ENCODE measurements at places on chromosomes 4 and X.

DNA sequence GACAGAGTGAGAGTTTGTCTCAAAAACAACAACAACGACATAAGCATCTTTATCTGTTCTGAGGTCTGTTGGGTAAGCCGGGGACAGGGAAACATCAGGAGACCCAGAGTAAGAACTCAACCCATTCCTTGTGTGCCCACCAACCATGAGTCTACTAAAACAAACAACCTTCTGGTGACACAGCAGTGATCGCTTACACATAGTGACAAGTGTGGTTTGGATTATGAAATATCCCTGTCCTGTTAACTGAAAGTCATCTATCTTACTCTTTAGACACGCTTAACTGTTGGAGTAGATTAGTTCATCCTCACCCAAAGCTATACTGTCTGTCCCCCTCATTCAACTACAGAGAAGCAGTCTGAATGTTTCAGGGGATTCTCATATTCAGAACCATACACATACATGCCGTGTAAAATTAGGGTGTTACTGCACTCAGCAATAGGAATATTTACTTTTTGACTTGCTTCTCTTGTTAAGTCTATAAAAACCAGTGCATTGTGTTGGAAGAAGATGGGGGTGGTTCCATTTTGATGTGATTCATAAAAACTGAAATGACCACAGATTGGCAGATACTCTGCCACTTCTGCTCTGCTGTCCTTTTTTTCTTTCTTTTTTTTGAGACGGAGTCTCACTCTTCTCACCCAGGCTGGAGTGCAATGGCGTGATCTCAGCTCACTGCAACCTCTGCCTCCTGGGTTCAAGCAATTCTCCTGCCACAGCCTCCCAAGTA lies 27.4 kb downstream of the PHKA2 start:
- no peak for DNase-seq

- no peak for DNase-seq
Observed at GRCh38 chr4:129355031-129355430, 259.1 kb downstream of the C4orf33 start.

DNA sequence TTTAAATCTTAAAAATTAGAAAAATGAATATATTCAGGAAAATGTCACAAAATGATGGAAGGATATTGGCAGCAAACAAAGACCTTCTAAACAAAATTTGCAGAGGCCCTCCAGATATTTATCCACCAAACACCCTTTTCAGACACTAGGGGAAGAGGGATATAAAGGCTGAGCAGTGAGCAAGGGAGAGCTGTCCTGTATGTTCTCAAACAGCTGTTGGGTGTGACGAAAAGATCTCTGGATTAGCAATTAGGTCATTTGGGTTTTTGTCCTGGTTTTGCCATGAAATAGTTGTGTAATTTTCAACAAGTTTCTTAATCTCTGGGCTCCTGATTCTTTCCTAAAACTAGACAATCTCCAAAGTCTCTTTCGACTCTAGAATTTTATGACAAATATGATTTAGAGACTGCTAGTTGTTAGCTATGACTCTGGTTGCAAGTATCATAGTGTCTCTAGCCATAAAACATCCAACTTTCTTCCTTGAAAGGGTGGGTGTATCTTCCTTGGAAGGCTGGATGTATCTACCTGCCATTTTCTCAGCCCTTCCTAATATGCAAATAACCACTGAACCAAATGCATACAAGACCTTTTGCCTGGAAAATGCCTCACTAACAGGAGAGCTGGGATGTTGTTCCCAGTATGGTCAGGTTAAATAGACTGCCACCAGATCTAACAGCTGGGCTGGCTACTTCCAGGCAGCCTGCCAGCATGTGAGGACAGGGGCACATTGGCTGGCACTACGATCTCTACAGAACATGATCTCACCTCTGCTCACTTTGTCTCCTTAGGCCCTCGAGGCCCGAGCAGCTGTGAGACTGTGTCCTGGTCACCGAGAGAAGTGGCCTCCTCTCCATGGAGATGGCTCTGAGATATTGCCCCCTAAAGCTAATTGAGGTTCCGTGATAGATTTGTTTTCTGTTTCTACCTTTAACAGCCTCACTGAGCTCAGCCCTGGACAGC lies 225.5 kb upstream of the JADE1 start:
- DNase-seq, result no peak

DNA sequence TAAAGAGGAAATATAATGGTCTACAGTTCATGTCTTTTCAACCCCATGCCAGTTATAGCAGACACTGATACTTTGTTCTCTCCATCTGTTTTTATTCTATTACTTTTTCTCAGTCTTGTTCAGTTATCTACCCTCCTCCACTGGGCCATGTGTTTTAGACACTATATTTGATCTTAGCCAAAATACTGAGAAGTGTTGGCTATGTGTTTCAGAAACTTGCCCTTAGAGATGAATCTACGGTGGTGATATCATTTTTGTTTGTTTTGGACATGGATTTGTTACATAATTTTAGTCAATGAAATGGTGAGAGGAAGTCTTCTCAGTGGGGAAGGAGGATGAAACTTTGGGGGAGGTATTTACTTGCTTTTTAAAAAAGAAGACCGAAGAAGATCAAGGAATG lies 211.5 kb upstream of the DDX53 start:
- DNase-seq, result no peak

DNA sequence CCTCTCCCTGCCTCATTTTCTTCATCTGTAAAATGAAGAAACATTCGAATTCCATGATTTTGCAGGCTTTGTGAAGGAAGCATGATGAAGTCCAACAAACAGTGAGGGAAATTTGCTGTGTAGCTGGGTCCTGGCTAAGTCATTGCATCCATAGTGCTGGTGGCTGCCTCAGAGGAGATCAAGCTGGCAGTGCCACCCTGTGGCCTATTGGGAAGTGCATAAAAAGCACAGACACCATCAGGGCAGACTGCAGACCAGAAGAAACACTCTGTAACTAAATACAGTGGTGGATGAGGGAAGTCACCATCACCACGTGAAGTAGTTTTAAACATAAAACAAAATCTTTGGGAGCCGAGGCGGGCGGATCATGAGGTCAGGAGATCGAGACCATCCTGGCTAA lies 40.7 kb upstream of the DDX3X start:
- no peak for DNase-seq

DNA sequence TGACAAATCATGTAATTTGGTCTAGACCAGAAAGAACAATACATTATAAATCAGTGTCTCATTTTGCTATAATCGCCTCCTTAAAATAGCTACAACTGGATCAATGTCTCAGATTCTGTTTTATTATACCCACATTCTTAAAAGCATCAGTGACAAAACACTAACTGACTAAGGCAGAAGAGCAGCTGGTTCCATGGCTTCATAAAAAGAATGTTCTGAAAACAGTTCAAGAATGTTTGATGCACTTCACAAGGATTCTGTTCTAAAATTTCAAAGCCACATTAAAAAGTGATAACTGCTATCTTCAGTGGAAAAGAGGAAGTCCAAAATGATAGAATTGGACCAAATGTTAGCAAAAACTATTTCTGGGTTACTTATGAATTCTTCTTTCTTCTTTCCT lies 69.8 kb downstream of the COL25A1 start:
- DNase-seq, result peak; percentile 9

GRCh38 chrX:16524316-16524715 lies 125.6 kb upstream of the S100G start:
- DNase-seq, result peak; percentile 1

DNA sequence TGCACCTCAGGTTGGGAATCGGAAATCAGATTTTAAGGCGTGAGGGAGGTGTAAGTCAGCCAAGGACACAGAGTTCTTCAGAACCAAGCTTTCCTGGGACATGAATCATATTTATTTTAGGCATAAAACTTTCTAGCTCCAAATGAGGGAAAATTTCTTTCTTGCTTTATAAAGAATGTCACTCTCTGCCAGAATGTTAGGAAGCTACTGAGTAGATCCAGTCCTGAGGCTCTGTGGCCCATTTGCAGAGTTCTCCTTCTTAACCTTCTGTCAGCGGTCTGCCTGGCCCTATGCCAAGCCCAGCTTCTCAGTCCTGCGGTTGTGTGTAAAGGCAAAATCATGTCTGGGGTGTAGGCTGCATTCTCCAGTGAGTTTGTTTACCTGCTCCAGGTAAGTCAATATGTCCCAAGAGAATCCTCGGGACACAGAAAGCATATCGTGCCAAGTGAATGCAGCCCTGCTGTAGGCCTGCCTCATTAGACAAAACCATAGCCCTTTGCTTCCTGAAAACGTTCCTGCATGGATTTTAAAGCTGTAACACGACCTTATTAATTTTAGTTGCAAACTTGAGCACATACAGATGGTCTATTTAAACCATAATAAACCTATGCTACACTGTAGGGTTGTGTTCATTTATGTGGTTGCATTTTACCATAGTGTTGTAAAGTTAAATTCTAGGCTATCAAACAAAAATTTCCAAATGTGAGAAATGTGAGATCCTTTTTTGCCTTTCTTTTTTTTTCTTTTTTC lies 29.2 kb upstream of the CCNI start:
- peak; percentile 32 for DNase-seq

- no peak for DNase-seq
Observed at GRCh38 chr4:12186526-12186925, 757.8 kb upstream of the HS3ST1 start.

- no peak for DNase-seq
Observed at GRCh38 chrX:10783451-10783995, 163.1 kb upstream of the MID1 start.

- DNase-seq, result peak; percentile 8
Observed at GRCh38 chrX:119573840-119574393, 446 bp upstream of the UBE2A start.

GRCh38 chr4:120466429-120466828 lies 399.8 kb upstream of the MAD2L1 start:
- no peak for DNase-seq

- DNase-seq, result peak; percentile 29
Observed at GRCh38 chrX:147565237-147565636, 346.5 kb upstream of the FMR1 start.

DNA sequence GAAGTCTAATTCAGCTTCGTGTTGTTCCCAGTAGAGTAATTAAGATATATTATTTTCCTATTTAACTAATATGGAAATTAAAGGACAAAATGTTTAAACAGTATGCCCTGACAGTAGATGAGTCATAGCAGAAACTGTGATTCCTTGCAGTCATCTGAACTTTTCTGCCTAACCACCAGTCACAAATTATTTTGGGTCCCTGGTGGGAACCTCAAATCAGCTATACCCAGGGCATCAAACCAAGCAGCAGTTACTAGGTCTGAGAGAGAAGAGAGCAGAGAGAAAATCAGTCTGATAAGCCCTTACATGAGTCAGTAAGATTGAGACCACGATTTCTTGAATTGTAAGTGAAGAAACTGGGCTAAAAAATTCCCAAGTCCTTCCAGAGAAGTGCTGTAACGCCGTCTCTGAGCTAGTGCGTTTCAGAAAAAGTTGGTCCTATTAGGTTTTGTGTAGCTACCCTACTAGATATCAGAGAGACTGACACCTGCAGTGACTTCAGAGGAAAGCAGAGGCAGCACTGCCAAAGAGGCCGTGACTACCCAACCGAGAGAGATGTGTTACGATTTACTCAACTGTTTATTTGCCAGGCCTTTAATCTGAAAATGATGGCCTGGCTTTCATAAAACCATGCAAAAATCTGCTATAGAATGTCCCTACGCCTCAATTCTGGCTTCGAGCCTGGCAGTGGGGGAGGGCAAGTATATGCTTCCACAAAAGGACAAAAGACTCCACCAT lies 21.7 kb upstream of the GPM6A start:
- DNase-seq, result no peak

DNA sequence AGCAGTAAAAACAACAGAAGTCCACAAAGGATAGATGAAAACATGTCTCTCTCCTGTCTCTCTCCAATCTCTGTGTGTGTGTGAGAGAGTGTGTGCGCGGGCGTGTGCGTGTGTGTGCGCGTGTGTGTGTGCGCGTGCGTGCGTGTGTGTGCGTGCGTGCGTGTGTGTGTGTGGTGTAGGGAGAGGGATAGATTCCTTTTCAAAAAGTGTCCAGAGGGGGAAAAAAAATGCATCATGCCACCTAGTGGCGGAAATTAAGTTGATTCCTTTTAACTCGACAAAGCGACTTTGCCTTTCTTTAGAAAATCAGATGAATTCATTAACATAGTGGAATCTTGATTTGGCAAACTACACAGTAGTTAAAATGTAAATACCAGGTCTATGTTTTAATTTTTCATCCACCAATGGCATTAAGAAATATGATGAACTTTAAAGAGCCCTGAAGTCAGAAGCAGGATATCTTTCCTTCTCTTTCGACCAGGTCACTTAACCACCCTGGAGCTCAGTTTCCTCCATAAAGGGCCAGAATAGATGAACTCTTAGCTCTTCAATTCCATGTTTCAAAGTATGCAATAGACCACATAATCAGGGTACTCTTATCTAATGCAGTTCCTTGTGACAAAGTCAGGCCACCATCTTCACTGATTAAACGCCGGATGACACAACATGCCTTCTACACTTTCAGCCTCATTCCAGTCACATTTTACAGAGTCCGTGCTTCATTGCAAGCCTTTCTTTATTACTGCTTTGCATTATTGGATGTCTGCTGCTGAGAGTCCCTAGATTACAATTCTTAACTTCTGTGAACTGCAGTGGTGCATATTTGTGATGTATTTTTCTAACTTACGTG lies 162.8 kb downstream of the FBXO8 start:
- peak; percentile 83 for DNase-seq

- DNase-seq, result no peak
Observed at GRCh38 chr4:531721-532565, 32.9 kb downstream of the PIGG start.

- peak; percentile 35 for DNase-seq
Observed at GRCh38 chrX:66672106-66672505, 33.2 kb upstream of the EDA2R start.

Data from fibroblast of skin of right quadriceps (primary cell).